Glutamatergic neuron (in vitro differentiated cells): ENCODE measurements at places on chromosomes 1 and 21. TPM values are rescaled to one million over a fixed set of nuclear protein-coding genes. Genes with fewer than 3 reads are reported as not detected.

The GJA5 gene
- not detected for total RNA-seq

The CD247 gene
- not detected for total RNA-seq

DNA sequence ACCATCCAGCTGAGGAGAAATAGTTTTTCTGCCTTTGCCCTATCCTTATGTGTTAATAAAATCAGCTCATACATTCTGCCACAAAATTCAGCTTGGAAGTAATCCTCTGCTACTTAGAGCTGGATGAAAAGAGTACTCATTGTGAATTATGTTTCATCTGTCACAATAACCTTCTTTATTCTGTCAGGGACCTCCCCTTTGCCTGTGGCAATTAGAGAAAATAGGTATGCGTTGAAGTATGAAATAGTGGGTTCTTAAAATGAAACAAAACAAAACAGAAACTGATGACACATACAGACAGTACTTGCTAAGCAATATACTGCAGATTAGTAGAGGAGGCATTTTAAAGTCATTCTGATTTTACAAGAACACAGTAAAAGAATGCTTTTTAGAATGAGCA lies 578.5 kb downstream of the USP25 start:
- DNase-seq, result no peak

GRCh38 chr1:226001963-226002666 lies 3.0 kb upstream of the SDE2 start:
- DNase-seq, result peak; percentile 25

The TSSK3 gene
- 1.6 TPM for total RNA-seq

- DNase-seq, result peak; percentile 45
These were observed 777 bp upstream of the TRIM67 start for GRCh38 chr1:231160895-231161666.

GRCh38 chr1:208203127-208203847 lies 40.9 kb downstream of the PLXNA2 start:
- DNase-seq, result no peak

The CD1E gene
- not detected for total RNA-seq

GRCh38 chr1:209641832-209642172 lies 10.4 kb downstream of the LAMB3 start:
- DNase-seq, result no peak

- DNase-seq, result no peak
These were observed 9.6 kb upstream of the PLA2G4A start for GRCh38 chr1:186819126-186819525.

The ITLN2 gene
- not detected for total RNA-seq

The IFNAR1 gene
- 17.7 TPM for total RNA-seq

GRCh38 chr1:226990133-226990716 lies 50.1 kb downstream of the COQ8A start:
- no peak for DNase-seq

DNA sequence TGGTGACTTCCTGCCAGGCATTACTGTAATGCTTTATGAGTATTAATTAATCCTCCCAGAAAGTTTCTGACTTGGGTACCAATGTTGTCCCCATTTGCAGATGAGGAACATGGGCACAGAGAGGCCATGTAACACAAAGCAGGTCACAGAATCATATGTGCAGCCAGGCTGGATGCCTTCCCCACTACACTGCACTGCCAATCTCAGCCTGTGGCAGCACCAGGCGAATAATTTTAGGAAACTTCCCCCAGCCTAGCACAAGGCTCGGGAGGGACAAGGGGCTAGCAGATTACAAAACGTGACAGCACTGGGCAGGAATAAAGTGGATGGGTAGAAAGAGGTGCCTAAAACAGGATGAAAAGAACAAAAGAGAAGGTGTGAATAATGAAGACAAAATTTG lies 331.7 kb upstream of the PROX1 start:
- DNase-seq, result no peak

DNA sequence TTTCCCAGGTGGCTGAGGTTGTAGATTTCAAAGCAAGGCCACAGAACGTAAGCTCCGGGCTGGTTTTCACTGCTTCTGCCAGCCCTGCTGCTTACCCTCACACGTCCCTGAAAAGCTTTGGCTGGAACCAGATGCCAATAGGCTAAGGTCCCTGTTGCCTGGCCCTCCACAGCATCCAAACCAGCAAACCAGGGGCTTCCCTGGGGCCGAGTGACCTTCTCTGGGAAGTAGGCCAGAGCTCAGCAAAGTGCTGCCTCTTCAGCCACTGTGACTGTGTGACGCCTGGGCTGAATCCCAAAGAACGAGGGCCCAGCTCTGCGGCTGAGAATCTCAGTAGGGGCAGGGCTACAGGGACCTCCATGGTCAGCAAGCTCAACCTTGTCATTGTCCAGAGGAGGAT lies 28.9 kb upstream of the RBM15 start:
- no peak for DNase-seq

- DNase-seq, result no peak
These were observed 25.8 kb upstream of the PPT1 start for GRCh38 chr1:40122855-40123254.

The HNRNPCL1 gene
- total RNA-seq, result not detected

The JAK1 gene
- 16.9 TPM for total RNA-seq

The UTS2 gene
- total RNA-seq, result not detected

The ACADM gene
- 70.3 TPM for total RNA-seq

DNA sequence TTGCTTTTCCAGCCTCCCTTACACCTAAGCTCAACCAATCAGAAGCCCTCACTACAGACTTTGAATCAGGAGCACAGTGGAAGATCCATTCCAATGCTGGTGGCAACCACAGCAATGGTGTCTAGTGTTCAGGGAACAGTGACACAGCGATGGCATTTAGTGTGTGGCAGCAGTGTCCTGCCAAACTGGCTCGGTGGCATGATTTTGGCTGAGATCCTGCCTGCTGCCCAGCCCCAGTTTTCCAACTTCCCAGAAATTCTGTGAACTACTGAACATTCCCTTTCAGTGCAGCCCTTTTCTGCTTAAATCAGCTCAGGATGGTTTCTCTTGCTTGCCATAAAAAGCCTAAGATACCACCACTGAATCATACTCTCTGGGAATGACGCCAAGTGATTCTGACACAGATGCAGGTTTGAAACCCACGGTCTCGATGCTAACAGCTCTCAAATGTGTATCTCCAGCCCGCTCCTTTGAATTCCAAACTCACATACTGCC lies 8.8 kb downstream of the ASAP3 start:
- DNase-seq, result no peak

The TINAGL1 gene
- not detected for total RNA-seq

DNA sequence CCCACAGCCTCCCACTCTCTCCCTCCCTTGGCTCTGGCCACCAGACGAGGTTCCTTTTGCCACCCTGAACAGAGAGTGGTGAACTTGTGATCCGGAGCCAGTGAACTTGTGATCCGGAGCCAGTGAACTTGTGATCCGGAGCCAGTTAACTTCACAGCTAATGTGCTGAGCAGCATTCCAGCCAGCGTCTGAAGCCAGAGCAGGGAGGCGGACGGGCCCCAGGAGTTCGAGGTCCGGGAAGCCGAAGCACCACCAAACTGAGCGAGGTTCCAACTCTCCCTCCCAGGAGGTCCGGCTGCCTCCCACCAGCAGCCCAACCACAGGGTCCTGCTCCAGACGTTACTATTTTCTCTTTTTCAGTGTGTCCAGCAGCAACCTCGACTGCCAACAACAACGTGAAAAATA lies 85.8 kb downstream of the SYF2 start:
- DNase-seq, result no peak
